BJ (cell line): ENCODE measurements at places on chromosomes 7 and 10.

DNA sequence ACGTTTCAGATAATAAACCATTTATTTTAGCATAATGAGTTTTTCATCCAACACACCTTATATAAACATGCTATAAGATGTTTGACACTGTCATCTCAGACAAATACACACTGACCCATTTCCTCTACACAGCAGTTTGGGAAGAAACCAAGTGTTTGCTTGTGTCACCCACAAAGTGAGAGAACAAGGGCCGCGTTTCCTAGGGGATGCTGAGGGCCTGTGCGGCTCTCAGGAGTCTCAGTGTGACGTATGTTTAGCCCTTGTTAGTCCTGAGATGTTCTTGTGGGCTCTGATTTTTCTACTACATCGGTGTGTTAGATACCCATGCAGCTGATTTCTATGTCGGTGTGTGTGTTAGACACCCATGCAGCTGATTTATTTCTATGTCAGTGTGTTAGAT is 266.3 kb downstream of the DIP2C start:
- no peak for DNase-seq

DNA sequence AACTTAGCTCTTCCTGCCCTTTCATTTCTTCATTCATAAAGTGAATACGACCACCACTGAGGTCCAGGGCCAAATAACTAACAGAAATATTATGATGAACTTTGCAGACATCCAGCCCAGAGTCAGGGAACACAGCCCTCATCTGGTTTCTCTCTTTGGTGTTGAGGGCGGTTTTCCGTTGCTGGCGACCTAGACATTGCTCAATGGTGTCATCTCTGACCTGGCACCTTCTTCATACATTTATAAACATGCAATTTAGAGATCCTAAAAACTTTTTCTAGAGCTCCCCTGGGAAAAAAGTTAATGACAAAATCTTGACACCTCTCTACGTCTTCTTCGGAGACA is 324 bp upstream of the TET1 start:
- no peak for DNase-seq

GRCh38 chr10:131729938-131730660 is 170.7 kb upstream of the PPP2R2D start:
- DNase-seq: no peak

GRCh38 chr7:33886149-33886623 is 19.2 kb upstream of the BMPER start:
- no peak for DNase-seq

- no peak for DNase-seq
Measured at GRCh38 chr10:61223576-61223975, 229.6 kb downstream of the TMEM26 start.

GRCh38 chr10:110395350-110396283 is 90.9 kb upstream of the SMNDC1 start:
- peak; percentile 79 for DNase-seq

- DNase-seq: no peak
Measured at GRCh38 chr7:142925413-142925812, 8.1 kb downstream of the TRPV5 start.

DNA sequence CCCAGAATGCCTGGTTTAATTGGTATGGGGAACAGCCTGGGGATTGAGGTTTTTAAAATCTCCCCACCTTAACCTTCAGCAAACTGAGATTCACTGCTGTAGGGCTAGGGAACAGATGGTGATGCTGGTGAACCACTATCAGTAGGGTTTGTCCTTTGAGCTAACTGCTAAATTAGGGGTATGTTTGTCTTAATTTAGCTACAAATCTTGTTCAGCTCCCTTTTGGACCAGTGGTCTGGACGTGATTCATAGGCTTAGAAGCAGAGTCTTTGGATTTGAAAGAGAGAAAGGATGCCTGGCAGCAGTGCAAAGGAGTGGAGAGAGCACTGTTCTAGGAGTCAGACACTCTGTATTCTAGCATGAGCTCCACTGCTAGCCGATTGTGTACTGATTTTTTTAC is 2.8 kb downstream of the HDAC9 start:
- no peak for DNase-seq

DNA sequence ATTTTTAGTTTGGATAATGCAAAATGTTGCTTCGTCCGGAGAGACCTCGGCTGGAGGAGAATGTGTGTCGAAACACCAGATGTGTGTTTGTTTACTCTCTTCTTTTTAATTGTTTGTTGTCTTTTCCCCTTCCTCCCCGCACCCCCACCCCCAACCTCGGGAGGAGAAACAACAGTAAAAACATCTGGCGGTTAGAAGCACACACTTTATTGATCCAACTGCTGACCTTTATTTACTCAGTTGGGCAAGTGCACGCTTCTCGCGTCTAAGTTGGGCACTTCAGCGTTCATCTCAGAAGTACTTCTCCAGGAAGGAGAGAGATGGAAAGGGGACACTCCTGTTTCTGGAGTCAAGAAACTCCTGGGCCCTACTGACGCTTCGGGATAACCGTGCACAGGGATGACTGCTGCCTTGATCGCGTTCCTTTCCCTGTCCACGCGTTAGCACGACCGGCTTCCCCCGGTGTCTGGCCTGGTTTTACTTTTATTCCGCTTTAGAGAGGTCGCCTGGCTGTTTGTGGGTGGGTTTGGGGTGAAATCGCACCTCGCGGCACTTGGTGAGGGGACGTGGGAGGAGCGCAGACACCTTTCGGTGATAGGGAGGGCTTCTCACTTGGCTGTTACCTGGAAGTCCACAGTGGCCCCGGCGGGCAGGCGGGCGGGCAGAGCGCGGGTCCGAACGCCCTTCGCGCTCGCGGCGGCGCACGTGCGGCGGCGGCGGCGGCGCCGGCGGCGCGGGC is 168.3 kb upstream of the PPP1R3A start:
- DNase-seq: no peak

DNA sequence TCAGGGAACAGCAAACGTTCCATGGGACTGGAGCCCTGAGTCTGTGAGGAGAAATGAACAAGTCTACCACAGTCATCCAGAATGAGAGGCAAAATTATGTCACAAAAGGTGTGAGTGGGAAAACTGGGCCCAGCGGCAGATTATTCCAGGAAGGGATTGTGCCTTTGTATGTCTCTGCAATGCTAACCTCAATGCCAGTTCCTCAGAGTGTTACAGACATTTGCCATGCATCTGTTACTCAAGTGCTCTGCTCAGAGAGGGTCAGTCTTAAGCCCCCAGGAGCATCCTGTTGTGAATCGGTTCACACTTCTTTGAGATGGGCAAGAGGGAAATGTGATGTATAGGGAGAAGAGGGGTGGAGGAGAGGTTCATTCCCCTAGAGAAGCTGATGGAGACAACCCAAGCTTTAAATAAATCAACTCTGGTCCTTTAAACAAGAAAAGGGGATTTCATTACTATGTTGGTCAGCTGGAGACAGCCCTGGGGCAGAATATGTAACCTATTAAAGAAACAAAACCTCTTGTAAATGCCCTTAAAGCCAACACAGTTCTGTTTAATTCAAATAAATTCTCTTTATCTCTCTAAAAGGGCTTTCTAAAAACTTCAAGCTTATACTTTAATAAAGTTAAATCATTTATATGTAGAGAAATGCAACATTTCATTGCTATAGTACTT is 85.9 kb upstream of the GRB10 start:
- DNase-seq: peak; percentile 6

DNA sequence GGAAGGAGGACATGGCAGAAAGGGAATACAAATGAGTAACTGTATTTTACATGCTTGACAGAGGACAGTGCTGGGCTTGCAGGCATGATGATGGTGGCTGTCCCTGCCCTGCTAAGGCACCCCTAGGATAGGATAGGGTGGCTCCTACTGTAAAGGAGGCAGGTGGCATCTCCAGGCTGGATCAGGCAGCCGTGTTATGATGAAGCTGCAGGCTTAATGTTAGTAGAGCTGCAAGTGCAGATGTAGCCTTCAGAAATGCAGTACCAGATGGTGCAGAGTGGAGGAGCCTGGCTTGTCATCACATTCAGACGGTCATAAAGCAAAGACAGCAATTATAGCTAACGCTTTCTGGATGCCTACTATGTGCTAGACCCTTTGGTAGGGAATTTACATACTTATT is 287.9 kb upstream of the PODXL start:
- DNase-seq: no peak

GRCh38 chr7:135877805-135878204 is 99.4 kb downstream of the MTPN start:
- no peak for DNase-seq

DNA sequence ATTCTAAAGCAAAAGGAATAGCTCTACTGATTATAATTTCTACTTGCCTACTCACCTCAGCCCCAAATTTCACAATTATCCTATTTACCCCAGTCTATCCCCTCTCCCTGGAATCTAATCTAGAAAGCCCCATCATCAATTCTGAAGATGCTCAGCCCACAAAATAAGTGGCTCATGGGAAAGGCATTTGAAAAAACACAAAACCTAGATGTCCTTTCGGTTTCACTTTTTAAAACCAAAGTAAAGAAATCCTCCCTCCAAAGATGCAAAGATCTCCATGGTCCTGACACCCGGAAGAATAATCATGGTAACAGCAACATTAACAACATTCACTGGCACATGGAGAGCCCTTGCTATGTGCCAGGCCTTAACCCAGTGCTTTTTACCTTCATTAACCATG is 224.8 kb downstream of the FGFR2 start:
- DNase-seq: no peak

DNA sequence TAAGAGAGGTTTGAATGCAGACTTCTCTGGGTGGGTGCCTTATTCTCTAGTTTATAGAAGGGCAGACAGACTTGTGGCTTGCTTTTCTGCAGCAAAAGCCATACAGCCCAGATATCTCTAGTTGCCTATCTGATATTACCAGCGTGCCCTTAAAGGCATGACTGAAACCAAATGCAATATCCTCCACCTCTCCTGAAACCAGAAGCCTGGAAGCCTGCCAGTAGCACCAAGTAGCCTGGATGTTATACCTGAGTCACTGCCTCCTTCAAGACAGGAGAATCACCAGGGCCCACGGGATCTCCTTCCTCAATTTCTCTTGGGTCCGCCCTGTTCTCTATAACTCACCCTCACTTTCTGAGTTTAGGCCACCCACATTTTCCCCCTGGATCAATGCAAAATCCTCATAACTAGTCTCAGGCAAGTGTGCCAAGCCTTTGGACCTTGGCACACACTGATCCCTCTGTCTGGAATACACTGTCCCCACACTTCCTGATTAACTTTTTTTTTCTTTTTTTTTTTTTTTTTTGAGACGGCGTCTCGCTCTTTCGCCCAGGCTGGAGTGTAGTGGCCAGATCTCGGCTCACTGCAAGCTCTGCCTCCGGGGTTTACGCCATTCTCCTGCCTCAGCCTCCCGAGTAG is 638.4 kb downstream of the GALNT17 start:
- no peak for DNase-seq

- no peak for DNase-seq
Measured at GRCh38 chr7:17719998-17720397, 220.3 kb downstream of the SNX13 start.

- DNase-seq: no peak
Measured at GRCh38 chr10:76420725-76421124, 989.3 kb downstream of the LRMDA start.

GRCh38 chr10:7971949-7972348 is 82.5 kb upstream of the GATA3 start:
- no peak for DNase-seq

DNA sequence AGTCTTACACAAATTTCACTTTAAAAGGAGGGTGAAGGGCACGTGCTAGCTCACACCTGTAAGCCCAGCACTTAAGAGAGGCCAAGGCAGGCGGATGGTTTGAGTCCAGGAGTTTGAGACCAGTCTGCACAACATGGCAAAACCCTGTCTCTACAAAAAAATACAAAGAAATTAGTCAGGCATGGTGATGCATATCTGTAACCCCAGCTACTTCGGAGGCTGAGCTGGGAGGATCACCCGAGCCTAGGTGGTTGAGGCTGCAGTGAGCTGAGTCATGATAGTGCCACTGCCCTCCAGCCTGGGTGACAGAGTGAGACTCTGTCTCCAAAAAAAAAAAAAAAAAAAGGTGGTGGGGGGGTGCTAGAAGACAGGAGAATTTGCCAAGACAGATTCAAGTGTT is 237.3 kb upstream of the KLF14 start:
- no peak for DNase-seq

DNA sequence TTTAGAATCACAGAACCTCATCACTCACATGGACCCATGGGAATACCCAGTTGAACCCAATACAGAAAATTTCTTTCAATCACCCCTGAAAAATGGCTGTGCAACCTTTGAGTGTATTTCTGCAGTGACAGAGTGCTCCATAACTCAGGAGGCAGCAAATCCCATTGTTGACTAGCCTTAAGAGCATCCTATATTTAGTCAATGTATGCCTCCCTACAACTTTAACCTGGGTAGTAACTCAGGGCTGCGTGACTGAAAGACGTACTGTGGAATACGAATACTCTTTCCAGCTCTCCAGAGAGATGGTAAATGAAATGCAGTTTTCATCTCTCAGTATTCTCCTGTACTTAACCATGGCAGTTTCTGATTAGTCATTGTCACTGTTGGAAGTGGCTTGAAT is 573.0 kb upstream of the POM121L12 start:
- no peak for DNase-seq

- no peak for DNase-seq
Measured at GRCh38 chr7:17247357-17247756, 51.1 kb upstream of the AHR start.

DNA sequence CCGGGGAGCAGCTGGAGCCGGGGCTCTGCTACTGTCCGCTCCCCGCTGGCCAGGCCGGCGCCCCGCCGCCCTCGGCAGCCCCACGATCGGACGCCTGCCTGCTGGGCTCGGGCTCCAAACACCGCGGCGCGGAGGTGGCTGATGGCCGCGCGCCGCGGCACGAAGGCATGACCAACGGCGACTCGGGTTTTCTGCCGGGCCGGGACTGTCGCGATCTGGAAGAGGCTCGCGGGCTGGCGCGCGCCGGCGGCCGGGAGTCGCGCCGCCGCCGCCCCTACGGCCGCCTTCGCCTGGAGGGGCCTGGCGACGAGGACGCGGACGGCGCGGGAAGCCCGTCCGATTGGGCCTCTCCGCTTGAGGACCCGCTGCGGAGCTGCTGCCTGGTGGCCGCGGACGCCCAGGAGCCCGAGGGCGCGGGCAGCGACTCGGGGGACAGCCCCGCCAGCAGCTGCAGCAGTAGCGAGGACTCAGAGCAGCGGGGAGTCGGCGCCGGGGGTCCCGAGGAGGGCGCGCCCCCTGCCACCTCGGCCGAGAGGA is 570 bp downstream of the TBC1D12 start:
- DNase-seq: no peak

- DNase-seq: no peak
Measured at GRCh38 chr7:90326500-90326899, 5.4 kb upstream of the FAM237B start.

DNA sequence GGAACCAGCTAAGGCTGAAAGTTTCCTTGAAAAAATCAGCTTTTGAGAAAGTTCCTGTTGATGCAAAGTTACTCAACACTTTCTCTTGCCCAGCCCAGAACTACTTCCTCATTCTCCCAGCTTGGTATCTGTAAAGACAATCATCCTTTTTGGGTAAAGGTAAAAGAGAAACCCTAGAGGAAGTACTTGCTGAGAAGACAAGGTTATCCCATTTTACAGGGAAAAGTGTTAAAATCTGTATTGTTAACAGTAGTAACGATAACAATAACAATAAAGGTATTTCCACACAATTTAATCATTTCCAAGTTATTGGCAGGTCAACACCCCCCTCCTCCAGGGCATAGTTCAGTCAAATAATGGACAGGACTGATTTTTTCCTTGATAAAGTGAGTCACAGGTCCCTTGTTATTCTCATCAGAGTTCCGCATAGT is 2.4 kb downstream of the ALOX5 start:
- DNase-seq: no peak

GRCh38 chr10:55734112-55734511 is 626.9 kb downstream of the ZWINT start:
- DNase-seq: no peak

GRCh38 chr7:104643587-104644217 is 315.3 kb downstream of the LHFPL3 start:
- no peak for DNase-seq
